Dermis blood vessel endothelial cell (primary cell): ENCODE measurements at places on chromosomes 7 and 10. TPM values are rescaled to one million over a fixed set of nuclear protein-coding genes. Genes with fewer than 3 reads are reported as not detected.

DNA sequence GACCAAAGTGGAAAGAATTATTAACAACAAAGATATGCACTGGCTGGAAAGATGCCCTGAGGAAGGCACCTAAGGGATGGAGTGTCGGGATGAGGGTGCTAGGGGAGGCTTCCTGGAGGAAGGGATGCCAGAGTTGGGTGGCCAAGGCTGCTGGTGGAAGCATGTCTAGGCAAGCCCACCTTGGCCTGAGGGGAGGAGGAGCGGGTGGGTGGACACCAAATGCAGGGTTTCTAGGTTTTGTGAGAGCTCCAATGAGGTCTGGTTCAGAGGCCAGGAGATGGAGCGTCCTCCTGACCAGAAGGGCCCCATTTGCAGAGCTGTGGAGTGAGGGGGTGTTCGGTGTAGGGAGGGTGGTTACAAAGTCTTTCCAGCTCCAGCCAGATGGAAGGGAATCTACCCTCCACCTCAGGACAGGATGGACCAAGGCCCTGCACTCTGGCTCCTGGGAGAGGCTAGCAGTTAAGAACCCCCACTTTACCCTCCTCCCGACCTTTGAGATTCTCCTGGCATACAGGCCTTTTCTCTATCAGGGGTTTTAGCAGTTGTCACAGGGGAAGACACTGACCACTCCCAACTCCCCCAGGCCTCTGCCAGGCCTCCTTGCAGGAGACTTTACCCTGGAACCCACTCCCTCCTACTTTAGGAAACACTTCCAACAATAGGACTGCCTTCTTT lies 3.0 kb upstream of the DDIT4 start:
- no peak for DNase-seq

DNA sequence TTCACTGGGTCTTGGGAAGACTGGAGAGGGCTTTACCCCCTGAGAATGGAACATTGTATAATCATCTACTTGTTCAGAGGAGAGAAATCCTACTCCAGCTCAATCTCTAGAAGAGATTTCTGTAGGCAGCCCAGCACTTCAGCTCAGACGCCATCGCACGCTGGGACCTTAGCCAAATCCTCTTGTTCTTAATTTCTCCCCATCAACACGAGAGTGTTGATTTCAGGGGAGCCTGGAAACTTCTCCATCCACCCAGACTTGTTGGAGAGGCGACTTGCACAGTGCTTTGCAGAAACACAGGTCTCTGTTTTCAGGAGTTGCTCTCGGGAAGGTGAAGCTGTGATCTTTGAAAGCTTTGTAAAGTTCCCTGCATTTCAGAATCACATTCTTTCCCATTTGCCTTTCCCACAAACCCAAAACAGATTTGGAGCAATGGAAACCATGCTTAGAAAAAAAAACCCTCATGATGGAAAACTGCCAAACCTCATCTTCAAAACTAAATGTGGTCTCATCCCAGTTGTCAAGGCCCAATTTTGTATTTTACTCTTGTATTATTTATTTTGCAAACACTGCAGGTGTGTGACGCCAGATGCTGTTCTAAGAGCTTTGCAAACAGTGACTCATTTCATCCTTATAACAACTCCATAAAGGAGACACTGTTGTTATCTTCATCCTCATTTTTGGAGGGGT lies 60.9 kb downstream of the CALML3 start:
- DNase-seq, result no peak

- peak; percentile 69 for DNase-seq
Measured at GRCh38 chr7:131480384-131481315, 75.8 kb downstream of the PODXL start.

GRCh38 chr7:77797734-77798393 lies 370 bp downstream of the TMEM60 start:
- no peak for DNase-seq

Gene OR2A12
- total RNA-seq, result not detected in 2 replicates

- DNase-seq, result no peak
Measured at GRCh38 chr7:38978491-38978890, 782 bp downstream of the POU6F2 start.

DNA sequence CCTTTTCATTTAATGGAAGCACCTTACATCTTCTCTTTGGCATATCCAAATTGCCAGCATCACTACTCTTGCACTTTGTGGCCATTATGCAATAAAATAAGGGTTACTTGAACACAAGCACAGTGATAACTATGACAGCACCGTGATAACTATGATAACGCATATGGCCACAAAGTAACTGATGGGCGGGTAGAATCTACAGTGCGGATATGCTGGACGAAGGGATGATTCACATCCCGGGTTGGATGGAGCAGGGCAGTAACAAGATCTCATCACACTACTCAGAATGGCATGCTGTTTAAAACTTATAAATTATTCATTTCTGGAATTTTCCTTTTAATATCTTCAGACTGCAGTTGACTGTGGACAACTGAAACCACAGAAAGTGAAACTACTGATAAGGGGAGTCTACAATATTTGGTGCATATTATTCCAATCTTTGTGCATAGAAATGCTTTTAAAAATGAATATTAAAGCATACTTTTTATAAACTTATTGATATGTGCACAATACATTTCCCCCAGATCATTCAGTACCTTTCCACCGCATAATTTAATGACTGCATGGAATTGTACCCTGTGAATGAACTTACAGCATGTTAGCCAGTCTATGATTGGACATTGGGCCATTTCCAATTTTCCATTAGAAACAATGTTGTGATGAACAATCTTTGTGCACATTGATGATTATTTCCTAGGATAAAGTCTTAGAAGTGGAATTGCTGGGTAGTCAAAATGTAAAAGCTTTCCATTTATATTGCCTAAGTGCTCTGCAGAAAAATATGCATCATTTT lies 136.4 kb downstream of the WNT2 start:
- DNase-seq, result peak; percentile 63

DNA sequence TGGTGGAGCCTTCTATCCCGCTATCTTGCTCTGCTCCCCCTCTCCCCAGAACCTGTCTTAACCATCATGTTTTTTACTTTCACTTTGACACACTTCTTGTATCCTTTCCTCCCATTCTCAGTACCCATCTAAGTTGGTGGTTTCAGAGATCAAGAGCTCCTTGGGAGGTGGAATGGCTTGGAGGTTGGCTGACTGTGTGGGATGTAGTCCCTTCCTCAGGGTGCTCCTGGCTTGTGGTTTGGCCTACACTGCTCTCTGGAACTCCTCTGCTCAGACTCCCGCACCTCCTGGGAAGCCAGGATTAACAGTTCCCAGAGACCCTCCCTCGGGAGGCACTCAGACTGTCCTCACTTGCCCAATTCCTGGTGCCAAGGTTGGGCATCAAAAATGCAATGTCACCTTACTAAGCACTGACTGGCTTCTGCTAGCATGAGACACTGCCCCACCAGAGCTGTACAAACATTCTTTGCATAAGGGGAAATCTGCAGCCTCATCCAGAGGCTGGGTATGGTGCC lies 93.1 kb upstream of the NAMPT start:
- DNase-seq, result no peak

Gene DBNL
- 153 and 182 TPM in 2 replicates for total RNA-seq

DNA sequence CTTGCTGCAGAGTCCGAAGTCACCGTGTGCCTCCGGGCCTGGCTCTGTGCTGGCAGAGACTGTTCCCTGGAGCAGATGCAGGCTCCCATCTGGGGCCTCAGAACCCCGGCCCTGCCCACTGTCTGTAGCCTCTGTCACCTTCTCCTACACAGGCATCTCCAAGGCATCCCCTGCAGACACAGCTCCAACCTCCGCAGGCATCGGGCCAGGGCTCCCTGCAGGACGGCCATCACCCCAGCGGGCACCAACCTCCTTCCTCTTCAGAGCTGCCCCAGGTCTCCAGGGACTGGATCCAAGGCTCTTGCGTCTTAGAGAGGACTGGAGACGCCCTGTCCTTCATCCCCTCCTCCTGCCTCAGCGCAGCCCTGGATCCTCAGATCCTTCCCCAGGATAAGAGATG lies 69.9 kb upstream of the MYL10 start:
- no peak for DNase-seq

GRCh38 chr10:124632064-124632531 lies 112.1 kb downstream of the FAM53B start:
- peak; percentile 76 for DNase-seq

DNA sequence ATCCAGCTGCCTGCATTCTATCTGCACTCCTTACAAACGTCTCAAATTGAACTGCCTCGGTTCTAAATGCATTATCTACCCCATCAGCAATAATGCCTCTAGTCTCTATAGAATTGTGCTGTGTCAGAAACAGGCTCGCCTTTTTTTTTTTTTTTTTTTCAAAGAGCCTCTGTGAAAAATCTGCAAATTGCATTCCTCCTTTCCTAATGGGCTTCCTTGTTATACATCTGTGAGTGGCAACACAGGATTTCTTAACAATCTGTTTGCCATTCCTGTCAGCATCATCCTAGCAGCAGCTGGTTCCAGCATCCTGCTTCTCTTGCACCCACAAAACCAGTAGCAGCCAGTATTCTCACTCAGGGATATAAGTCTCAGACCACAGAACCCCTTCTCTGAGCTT lies 413.5 kb upstream of the SEMA3D start:
- DNase-seq, result no peak

DNA sequence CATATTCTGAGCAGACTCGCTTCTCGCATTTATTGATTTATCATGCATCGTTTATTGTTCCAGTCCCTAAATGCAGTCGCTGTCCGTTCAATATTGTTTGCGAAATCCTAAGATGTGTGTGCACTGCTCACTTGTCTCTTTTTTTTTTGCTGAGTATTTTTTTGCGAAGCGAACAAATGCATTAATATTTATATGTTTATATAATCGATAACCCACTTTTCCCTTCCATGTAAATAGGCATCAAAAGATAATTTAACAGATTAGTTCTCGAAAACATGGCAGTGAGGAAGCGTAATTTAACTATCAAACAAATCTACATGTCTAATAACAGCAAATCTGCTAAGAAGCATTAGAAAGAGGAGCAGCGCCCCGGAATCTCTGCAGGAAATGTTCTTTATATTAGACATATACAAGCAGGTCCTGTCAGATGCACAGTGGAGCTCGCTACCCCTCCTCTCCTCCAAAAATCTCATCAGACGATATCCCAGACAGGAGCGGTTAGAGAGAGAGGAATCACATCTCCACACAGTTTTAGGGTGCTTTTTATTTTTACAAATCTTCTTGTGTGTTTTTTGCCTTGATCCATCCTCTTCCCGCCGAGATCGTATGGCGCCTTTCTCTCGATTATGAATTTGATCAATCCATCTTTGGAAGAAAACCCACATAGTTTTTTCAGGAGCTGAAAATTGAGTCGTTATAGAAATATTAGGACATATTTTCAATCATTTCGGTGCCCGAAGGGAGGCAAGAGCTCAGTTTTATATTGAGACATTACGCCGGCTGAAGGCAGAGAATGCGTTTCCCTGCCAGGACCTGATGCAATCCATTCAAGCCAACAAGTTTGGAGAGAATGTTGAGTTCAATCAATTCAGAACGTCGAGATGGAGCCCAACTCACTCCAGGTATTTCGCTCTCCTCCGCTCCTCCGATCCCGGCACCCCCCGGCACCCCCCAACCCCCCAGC lies at the start of gene ARID5B:
ARID5B (plus strand) TSS at position 871 of the 964 bp plus-strand sequence; CDS start at position 882, 11 bp downstream.
- peak; percentile 76 for DNase-seq

Gene PPP1R3C
- total RNA-seq, result 0.51 TPM in 2 replicates

Gene CLCN1
- total RNA-seq, result not detected in 2 replicates

DNA sequence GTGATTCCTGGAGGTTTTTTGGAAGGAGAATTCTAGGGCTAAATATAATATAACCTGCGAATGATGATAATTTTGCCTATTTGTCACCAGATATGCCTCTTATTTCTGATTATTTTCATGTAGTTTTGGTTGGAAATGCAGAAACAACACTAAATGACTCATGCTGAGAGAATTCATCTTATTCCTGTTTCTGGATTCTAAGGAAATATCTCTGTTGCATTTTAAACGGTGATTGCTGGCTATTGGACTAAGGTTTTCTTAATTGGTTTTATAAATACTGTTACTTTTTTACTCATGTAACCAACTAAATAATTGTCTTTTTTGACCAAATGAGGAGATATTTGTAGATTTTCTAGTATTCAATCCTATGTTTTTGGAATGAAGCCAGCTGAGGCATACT lies 204.9 kb upstream of the NPSR1 start:
- peak; percentile 30 for DNase-seq

Gene RGS10
- total RNA-seq, result 10.5 and 12.6 TPM in 2 replicates

GRCh38 chr10:21352886-21353285 lies 172.6 kb downstream of the SKIDA1 start:
- DNase-seq, result no peak

DNA sequence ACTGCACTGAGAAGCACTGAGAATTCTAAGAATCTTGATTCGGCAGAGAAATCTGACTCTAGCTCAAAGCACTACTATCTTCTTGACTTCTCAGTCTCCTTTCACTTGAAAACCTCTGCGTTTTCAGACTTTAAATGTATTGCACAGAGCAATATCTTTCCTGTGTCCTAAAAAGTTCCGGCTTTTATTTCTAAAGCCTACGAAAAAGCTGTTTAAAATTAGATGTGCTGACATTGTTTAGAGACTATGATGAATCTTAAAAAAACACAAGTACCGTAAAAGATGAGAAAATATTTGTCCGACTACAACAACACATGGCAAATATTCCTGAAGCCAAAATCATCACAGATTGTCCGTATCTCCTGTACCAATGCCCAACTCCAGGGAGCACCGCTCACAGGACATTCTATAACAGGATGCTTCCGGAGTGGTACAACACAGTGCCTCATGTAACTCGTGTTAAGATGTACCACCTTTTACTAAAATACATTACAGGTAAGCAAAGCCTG lies 136.9 kb downstream of the CUBN start:
- DNase-seq, result peak; percentile 71

Gene EPO
- total RNA-seq, result not detected in 2 replicates

GRCh38 chr7:141585592-141586510 lies 34.6 kb downstream of the AGK start:
- DNase-seq, result no peak

Gene AMZ1
- total RNA-seq, result under 0.01 TPM in 2 replicates

Gene RARRES2
- 0.65 and 1.9 TPM in 2 replicates for total RNA-seq

GRCh38 chr7:13848681-13849131 lies 140.8 kb downstream of the ETV1 start:
- no peak for DNase-seq

DNA sequence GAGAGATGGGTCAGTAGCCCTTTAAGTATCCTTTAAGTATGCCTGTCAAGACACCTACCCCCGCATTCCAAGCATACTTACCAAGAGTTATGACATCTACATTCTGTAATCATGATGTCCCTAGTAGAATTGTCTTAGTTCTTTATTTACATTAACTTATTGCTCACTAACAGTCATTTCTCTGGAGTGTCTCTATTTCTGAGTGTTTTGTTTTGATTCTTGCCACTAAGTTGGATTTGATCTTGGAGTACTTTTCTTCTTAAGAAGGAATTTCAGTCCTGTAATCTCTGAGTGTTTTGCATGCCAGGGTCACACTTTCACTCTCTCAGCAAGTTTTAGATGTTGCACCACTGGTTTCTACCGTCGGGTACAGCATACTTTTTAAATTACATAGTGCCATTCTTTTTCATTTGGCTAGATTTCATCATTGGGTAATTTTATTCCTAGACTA lies 1053.9 kb downstream of the KCNMA1 start:
- DNase-seq, result no peak
